ENCODE measurements at places on chromosomes 4 and X.

GRCh38 chr4:138110815-138111214, 131.3 kb downstream of the SLC7A11 start:
- DNase-seq, result no peak

DNA sequence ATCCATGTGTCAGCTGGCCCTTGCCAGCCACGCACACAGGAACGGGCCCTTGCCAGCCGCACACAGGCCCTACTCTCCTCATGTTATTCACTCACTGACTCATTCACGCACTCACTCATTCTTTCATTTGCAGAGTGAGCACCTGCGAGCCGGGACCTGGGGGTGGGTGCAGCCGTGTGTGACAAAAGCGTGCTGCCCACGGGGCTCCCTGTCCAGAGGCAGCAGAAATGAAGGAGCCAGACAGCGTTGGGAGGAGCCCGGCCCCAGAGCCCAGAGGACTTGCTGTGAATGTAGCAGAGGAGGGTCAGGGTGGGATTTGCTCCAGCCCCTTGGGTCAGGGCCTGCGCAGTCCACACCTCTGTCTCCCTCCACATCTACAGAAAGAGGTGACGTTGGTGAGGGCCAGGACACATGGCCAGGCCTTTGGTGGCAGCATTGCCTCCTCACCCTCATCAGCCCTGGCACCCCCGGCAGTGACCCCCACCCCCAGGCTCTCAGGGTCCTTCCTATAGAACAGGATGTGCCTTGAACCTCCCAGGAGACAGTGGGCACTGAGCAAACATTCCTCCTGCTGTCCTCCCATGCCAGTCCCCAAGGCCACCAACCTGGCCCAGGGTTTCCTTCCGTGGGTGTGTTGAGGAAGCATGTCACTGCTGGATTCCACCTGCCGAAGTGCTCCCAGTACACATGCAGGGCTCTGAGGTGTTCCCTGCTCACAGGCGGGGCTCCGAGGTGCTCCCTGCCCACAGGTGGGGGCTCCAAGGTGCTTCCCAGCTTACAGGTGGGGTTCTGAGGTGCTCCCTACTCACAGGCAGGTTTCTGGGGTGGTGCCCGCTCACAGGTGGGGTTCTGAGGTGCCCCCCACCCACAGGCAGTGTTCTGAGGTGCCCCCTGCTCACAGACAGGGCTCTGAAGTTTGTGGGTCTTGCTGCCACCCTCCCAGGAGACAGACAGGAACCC, 105.7 kb downstream of the HMX1 start:
- DNase-seq, result no peak

- DNase-seq, result no peak
Measured at GRCh38 chr4:128284317-128284716, 3.3 kb downstream of the PGRMC2 start.

DNA sequence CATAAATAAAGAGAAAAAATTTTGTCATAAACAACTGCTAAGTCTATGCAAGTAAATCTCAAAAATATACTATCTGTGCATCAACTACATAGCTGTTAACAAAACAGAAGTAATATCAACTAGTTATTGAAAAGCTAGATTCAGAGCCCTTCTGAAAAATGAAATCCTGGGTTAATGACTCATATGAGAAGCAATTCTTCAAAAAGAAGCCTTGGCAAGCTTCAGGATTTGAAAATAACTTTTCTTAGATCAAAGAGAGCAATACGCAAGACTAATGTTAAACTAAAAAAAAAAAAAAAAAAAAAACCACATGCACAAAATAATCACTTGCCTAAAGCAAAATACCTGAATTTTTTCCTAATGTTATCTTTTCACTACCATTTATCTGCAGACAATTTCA, 566.1 kb upstream of the BOD1L1 start:
- DNase-seq, result no peak

GRCh38 chr4:26424838-26425237, 65.4 kb downstream of the CCKAR start:
- no peak for DNase-seq

- no peak for DNase-seq
Measured at GRCh38 chr4:189046642-189047041, 894.0 kb upstream of the FRG1 start.

- no peak for DNase-seq
Measured at GRCh38 chrX:69195192-69195591, 29.9 kb upstream of the PJA1 start.

DNA sequence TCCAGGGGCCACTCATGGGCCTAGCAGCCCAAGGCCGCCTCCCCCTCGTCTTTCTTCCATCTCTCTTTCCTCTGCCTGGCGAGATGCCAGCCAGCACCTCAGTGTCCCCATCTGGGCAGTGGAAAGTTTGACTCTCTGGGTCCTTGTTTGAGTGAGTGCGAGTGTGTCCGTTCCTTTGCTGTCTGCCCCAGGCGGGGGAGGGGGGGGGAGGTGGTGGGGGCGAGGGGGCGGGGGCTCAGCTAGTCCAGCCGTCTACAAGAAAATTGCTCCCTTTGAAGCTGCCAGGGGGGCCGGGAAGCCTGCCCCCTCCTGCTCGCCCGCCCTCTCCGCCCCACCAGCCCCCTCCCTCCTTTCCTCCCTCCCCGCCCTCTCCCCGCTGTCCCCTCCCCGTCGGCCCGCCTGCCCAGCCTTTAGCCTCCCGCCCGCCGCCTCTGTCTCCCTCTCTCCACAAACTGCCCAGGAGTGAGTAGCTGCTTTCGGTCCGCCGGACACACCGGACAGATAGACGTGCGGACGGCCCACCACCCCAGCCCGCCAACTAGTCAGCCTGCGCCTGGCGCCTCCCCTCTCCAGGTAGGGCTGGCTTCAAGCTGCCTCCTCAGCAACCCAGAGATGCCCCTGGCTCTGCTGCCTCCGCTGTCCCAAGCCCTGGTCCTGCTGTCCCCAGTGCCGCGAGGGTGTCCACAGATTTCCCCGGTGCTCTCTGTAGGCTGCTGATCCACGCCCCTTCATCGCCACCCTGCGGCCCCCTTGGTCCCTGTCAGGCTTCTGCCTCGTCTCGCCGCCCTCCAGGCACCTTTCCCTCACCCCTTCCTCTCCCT, at the start of gene BGN:
Gene BGN, plus strand, starts transcription at position 440 of the 821 bp plus-strand sequence. CDS start 9,652 bp downstream, outside the sequence.
- DNase-seq, result peak; percentile 39

GRCh38 chrX:78102091-78102490, 2.0 kb upstream of the PGK1 start:
- no peak for DNase-seq

GRCh38 chrX:40709395-40709794, 25.9 kb downstream of the MED14 start:
- DNase-seq, result no peak

DNA sequence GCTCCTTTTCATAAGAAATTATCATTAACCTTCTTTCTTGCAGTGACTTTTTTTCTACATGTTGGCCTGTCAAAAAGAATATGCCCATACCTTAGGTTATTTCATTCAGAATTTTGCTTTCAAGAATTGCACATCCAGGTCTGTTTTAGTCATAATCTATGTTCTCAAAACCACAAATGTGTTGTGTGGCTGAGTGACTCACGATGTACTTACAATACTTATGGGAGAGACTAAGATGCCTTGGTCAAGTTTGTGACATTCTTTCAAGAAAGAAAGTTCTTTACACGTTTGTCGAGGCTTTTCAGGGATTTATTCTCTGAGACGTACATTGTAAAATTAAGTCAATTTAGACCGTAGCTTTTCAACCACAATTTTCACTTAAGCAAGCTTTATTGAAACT, 396.7 kb downstream of the FSTL5 start:
- no peak for DNase-seq

DNA sequence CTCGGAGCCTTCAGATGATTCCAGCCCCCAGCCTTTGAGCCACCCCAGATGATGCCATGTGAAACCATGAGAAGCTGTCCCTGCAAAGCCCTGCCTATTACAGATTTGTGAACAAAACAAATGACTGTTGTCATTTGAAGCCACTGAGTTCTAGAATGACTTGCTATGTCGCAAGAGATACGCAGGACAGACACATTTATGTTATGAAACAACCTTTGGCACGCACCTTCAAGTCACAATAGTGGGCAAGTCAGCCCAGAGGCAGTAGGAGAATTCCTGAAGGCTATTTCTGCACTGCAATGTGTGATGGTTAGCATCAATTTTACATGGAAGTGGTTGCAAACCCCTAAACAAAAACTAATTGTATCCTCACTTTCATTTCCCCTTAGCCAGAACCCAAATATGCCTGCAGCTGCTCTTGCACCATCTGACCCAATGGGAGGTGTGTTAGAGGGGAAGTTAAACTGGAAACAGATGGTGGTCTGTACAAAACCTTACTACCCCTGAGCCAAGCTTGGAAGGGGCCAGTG, 174.4 kb upstream of the ATP6AP2 start:
- no peak for DNase-seq

DNA sequence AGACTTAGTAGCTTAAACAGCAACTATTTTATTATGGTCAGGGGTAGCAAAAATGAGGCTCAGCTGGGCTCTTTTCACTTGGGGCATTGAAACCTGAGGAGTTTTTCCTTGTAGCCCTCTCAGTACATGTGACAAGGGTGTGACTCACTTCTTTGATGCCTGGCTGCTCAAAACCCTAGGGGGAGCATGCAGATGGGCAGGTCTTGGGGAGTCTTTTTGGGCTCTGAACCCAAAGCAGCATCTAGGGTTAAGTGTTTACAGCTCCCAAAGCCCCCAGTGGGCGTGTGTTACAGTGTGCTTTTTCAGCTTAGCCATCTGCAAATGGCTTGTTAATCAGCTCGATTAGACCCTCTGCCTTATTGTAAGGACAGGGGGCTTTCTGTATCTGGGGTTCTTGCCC, 1752.7 kb downstream of the PCDH7 start:
- no peak for DNase-seq

- DNase-seq, result no peak
Measured at GRCh38 chr4:69032847-69033638, 63.2 kb upstream of the UGT2B7 start.

DNA sequence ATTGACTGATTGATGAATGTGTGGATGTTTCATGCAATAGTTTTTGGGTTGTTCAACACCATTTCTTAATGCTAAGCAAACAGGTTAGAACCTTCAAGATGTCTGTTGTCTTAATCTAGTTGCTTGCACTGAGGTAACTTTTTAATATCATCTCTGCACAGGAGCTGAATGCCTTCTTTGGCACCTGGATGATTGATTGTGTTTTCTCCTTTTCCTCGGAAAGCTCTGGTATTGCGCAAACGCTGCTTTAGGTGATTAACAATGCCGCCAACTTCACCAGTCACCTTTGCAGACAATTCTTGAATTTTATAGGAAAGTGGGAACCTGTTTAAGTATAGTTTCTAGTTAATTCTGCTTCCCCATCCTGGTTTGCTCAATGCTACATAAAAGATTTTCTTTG, 48.2 kb downstream of the RTL9 start:
- DNase-seq, result no peak

DNA sequence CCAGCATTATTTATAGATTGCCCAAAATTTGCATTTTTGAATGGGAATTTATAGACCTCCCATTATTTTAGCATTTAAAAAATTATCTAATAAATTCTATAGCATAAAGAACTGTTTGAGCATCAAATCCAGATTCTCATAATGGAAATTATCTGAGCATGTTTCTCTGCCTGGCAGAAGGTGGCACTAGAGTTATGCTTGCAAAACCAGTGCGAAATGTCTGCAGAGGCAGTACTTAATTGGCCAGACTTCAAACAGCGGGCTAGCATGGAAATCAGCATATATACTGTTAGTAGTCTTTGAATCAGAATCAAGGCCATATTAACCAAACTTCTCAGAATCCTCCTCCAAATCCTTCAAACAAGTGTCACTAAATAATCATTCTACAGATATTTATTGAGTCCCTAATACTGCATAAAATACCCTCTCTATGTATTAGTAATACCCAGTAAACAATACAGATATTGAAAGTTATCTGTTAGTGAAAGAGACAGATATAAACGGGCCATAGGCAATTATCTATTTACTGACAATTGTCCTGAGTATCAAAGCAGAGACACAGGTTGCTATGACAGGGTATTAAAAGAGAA, 78.7 kb upstream of the DCLK2 start:
- DNase-seq, result peak; percentile 15

- DNase-seq, result no peak
Measured at GRCh38 chr4:114265342-114265741, 285.9 kb upstream of the ARSJ start.

- DNase-seq, result no peak
Measured at GRCh38 chr4:19123681-19124080, 1102.1 kb upstream of the LCORL start.

- DNase-seq, result no peak
Measured at GRCh38 chrX:103513476-103514108, 5.7 kb downstream of the RAB40A start.

DNA sequence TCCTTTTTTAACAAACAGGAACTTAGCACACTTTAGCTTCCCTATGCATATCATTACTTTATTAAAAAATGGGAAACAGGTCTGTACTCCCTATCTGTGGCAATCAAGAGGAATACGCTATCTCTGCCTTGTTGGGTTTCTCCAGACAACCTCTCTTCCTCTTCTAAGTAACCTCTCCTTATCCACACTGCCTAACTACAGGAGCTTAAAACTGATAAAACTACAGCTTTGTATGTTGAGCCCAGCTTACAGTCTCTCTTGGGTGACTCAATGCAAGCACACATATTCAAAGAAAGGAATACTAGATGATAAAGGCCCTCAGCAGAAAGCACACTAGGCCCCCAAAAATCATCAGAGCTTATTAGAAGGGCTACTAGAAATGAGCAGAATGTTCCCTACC, 8.9 kb downstream of the NUP62CL start:
- no peak for DNase-seq

DNA sequence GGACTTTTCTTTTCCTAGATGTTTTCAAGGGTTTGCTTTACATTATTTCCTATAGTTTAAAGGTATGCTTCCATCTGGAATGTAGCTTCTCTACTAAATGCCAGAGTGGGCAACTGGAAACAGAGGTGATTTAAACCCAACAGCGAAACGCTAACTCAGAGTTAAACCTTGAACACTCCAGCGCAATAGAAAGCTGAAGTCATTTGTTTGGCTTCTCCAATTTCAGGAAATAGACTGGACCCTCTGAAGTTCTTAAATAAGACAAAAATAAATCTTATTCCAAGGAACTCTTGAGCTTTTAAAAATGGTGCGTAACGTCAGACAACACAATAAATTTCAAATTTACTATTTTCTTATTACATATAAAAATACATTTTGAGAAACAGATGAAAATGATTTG, 1560.0 kb upstream of the TENM3 start:
- DNase-seq, result no peak

- DNase-seq, result no peak
Measured at GRCh38 chr4:66691101-66691500, 854.2 kb downstream of the CENPC start.

DNA sequence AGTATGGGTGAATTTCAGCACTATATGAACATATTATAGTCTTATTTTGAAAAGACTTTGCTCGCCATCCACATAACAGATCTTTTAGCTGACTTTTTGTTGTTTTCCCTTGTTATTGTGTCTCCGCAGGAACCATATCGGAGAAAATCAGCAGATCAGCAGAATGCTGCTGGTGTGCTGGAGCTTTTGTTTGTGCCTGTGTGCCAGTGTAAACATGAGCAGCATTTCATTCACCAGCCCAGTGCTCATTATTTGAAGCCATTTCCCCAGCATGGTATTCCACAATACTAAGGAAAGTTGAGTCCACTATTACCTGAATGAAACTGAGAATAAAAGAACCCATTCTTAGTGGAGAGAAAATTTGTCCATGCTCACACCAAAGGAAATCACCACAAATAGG, 261.8 kb upstream of the ARX start:
- DNase-seq, result no peak

GRCh38 chr4:142532054-142532453, 314.0 kb downstream of the INPP4B start:
- DNase-seq, result no peak
